ENCODE measurements at places on chromosomes 16 and 17.
A peak's percentile ranks its signal among the peaks of the same experiment; 100 is the strongest.

DNA sequence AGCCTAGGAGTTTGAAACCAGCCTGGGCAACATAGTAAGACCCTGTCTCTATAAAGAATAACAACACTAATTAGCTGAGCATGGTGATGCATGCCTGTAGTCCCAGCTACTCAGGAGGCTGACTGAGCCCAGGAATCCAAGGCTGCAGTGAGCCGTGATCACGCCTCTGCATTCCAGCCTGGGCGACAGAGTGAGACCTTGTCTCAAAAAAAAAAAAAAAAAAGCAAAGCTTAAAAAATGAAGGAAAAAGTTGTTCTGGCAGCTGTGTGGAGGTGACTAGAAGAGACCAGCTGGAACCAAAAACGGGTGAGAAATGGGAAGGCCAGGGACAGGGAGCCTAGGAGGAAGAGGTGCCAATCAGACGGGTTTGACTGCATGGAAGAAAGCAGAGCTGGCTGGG is 4.2 kb downstream of the BCL7C start:
- DNase-seq, result no peak

DNA sequence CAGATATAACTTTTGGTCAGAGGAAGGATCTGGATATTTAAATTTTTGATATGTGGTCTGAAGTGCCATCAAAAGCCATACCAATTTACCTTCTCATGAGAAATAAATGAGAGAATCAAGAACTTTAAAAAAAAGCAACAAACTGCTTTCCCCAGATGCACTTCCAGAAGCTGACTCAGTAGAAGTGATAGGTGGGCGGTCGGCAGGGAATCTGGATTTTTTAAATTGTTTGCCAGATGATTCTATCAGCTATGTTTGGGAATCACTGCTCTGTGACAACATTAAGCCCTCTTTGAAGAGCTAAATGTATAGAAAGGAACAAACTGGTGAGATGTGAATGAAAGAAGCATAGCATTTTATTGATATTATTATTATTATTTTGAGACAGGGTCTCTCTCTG is 19.2 kb downstream of the CDH3 start:
- no peak for DNase-seq

GRCh38 chr17:79624718-79625478 is 14.0 kb upstream of the RBFOX3 start:
- DNase-seq, result no peak

DNA sequence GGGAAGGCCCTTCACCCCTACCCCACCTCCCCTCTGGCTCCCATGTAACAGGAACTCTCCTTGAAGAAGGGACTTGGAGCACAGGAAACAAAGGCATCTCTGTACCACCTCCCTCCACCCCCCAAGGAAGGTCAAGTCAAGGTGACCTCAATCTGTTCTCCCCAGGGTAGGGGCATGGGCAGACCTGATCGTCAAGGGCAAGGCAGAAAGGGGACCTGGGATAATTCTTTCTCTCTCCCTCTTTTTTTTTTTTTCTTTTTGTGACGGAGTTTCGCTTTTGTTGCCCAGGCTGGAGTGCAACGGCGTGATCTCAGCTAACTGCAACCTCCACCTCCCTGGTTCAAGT is 4.3 kb upstream of the STAT5A start:
- no peak for DNase-seq

GRCh38 chr16:15650698-15651171 is 690 bp downstream of the NDE1 start:
- DNase-seq, result no peak

DNA sequence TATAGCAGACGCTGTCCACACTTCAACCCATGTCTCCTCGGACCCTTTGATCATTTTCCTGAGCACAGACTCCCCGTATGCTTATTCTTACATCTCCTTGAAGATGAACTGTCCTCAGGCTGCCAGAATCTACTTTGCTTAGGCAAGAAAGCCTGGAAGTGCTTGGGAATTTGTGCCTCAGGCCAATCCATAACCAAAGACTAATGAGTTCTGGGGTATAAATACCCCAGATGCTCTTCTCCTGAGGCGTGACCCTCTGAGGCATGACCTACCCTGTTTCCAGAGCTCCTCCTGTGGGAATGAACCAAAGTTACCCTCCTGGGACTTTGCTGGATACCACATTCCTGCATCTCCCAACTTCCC is 10.1 kb upstream of the TEKT3 start:
- no peak for DNase-seq

- no peak for DNase-seq
These were observed 4.7 kb downstream of the ZPBP2 start for GRCh38 chr17:39872751-39873150.

- DNase-seq, result no peak
These were observed 39.3 kb upstream of the NOL11 start for GRCh38 chr17:67678414-67678813.

- DNase-seq, result no peak
These were observed 55.2 kb downstream of the ACTG1 start for GRCh38 chr17:81457401-81457800.

GRCh38 chr17:77609553-77610517 is 348.7 kb upstream of the TNRC6C start:
- no peak for DNase-seq

GRCh38 chr17:42171831-42172230 is 9.1 kb downstream of the KCNH4 start:
- DNase-seq, result no peak

DNA sequence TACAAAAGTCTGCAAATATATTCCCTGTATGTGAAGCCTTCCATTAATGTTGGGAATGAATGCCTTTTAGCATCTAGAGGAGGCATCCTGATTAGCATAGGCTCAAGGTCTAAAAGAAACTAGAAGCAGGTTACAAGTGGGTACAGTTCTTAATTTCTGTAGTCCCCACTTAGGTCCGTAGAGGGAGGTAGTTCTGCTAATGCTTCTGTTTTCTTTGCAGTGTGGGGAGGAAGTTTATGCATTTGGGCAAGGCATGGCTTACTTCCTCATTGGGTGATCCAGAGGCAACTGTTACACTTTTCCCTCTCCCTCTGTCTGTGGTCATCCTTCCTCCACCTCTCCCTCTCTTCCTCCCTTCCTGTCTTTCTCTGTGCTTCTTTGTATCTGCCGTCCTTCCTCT is 108.4 kb upstream of the ZKSCAN2 start:
- no peak for DNase-seq

- no peak for DNase-seq
These were observed 28.6 kb downstream of the TK2 start for GRCh38 chr16:66521252-66521713.

DNA sequence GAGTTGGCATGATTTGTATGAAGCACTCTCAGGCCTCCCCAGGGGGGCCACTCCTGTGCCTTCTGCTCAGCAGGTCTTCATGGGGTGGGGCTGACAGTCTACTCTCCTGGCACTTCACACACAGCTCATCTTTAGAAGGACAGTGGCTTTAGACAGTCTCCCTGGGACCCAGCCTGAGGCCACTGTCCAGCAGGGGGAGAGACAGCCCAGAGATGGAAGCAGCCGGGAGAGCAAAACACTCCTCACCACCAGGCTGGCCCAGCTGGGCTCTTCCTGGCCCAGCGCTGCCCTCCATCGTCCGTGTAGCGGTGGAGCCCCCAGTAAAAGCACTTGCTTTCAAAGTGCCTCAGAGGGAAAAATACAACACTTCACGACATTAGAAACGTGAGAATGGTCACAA is 62.0 kb upstream of the CRHR1 start:
- no peak for DNase-seq

- DNase-seq, result no peak
These were observed 168.8 kb upstream of the CHMP6 start for GRCh38 chr17:80822700-80823410.

- no peak for DNase-seq
These were observed 2.9 kb downstream of the ZNF750 start for GRCh38 chr17:82836823-82837357.

DNA sequence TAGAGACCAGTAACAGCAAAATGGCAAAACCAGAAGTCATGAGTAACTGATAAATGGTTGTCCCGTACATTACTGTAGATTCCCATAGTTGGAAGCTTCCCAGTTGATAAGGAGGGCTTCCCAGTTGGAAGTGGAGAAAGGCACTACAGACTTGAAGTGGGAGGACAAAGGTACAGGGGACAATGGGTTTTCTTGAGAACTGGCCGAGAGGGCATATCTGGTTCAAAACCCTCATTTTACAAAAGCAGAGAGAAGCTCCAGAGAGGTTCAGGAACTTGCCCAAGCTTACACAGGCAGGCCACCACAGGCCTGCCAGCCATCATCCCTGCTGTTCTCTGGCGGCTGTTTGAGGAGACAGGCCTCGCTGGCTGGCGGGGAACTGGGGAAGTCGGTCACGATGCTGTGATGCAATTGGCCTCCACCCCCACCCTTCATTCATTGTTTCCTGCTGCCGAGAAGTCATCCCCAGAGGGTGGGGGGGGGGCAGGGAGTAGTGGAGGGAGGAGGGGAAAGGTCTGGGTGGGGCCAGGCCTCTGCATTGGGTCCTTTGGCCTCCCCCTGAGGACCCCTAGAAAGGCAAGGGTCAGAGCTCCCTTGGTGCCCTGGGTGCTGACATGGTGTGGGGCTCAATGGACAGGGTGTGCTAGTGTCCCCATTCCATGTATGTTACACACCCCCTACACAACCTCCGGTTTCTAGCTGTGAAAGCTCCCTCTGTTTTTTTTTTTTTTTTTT is 3.0 kb downstream of the UBALD2 start:
- peak; percentile 85 for DNase-seq

- DNase-seq, result no peak
These were observed 200.5 kb downstream of the ZFHX3 start for GRCh38 chr16:72847187-72848027.

- no peak for DNase-seq
These were observed 1.0 kb downstream of the MSI2 start for GRCh38 chr17:57257195-57257894.

GRCh38 chr17:22704674-22705073 is 1012.4 kb downstream of the KCNJ18 start:
- DNase-seq, result no peak

DNA sequence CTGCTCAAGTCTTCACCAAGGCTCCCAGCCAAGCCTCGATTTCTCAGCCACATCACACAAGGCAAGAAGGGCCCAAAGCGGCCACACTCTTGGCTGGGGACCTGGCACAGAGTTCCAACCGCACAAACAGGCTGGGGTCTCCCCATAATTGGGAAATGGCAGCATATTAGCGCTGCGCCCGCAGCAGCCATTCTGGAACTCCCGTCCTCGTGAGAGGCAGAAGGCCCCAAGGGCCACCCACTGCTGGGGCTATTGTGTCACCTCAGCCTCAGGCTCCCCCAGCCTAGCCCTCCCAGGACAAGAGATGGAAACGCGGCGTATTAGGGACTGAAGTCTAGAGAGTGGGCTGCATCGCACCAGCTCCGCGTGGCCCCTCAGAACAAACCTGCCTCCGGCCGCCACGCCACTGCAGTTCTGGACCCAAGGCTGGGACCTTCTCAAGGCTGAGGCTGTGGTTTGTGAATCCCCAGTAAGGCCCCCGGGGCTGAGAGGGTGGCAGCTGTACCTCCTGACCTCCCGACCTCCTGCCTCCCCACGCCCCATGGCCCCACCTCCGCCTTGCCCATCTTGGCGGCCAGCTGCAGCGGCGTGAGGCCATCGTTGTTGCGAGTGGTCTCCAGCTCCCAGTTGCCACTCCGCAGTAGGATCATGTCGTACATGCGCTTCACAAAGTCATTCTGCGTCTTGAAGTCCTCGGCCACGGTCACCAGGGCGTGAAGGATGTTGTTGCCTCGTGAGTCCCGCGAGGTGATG is 25.3 kb downstream of the TRPV3 start:
- DNase-seq, result peak; percentile 32

- DNase-seq, result peak; percentile 56
These were observed 185.5 kb downstream of the LGALS9B start for GRCh38 chr17:20281860-20282259.

- DNase-seq, result peak; percentile 52
These were observed 229.8 kb downstream of the KATNIP start for GRCh38 chr16:27779641-27780164.

DNA sequence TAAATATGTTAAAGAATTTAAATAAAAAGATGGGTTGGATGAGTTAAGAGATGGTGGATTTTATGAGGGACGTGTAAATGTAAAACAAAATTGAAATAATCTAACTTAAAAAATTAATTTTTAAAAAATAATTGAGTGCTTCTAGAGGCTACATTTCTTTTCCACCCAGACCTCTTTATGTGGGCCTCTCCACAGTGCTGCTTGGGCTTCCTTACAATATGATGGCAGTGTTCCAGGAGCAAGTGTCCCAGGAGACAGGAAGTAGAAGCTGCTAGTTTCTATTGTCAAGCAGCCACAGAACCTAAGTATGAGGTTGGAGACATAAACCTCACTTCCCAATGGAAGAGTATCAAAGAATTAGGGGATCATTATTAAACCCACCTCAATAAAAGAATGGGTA is 205.7 kb upstream of the CPHXL start:
- DNase-seq, result no peak

DNA sequence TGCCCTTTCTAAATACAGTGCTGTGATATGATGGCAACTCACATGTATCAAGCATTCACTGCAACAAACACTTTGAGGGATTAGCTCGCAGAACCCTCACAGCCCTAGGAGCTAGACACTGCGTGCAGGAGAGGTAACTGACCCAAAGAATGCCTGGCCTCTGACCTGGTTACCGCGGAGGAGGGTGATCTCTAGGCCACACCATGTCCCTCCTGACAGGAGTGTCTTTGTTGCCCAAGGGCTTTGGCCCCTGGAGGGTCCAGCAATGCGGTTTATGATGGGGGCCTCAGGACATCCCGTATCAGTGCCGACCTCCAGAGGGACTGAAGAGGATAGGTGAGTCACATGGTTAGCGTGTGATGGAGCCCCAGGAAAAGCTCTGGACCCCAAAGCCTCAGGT is 130.6 kb downstream of the MGAT5B start:
- no peak for DNase-seq

DNA sequence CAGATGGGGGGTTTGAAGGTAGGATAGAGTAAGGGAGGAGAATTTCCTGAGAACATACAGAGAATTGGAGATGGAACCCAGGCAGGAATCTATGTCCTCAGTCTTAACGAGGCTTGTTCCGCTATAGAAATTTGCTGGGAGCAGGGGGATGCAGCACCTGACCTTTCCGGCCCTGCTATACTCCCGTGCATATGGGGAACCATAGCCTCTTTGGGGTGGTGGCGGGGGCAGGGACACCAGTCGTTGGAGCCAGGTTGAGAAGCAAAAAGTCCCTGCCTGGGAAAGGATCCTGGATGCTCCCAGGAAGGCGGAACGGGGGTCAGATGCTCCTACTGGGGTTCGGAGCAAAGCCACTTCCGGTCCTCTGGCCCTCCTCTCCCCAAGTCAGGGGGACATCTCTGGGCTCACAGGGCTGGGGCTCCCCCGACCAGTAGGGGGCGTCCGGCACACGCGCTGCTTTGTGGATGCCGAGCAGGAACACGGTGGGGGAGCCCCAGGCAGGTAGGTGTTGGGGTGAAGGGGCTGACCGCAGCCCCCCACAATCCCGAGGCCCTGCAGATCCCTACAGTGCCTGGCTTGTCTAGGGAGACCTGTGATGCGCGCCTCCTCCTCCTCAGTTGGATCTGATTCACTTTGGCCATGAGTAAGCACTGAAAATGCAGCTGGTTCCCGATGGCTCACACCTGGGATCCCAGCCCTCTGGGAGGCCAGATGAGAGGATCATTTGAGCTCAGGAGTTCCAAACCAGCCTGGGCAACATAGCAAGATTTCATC is 15.5 kb upstream of the TFAP4 start:
- peak; percentile 90 for DNase-seq

- DNase-seq, result peak; percentile 68
These were observed 66.3 kb downstream of the CLEC16A start for GRCh38 chr16:11010575-11011221.
